Activated CD4-positive, alpha-beta memory T cell treated with anti-CD3 and anti-CD28 coated beads, Interleukin-2, amount 10 ng/mL, durations not matched to agents 7 days and 5 days (primary cell): ENCODE measurements at places on chromosomes 6 and 20. TPM values are rescaled to one million over a fixed set of nuclear protein-coding genes. Genes with fewer than 3 reads are reported as not detected.

DNA sequence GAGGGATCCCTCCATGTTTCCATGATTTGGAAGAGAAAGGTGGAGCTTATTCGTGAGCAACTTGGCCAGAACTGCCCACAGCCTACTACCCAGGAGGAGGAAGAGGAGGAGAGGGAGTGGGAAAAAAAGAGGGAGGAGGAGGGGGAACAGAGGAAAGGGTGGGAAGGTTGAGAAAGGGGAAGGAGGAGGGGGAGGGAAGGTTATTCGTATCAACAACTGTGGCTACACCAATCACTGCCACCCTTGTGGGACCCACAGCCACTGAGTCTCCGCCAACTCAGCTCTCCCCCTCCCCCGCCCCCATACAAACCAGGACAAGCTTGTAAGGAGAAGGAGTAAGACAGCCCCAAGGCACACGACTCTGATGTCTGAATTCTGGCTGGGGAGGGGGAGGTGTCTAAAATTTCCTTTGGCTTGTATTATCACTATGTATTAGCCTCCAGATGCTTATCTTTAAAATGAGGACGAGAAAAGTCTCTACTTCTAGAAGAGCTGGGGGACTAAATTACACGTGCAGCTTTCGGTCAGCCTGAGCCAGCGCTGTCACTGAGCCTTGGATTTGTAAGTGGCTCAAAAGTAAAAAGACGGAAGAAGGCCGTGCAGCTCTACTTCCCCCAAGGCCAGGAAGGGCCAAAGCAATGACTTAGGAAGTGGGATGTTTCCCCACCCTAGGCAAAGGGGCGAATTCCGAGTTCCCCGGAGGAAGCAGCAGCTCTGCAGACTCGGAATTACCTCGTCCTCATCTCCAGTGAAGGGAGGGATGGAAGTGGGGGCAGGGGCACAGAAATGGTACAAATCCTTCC lies 1.0 kb downstream of the FKBP1A start:
- no peak for DNase-seq

DNA sequence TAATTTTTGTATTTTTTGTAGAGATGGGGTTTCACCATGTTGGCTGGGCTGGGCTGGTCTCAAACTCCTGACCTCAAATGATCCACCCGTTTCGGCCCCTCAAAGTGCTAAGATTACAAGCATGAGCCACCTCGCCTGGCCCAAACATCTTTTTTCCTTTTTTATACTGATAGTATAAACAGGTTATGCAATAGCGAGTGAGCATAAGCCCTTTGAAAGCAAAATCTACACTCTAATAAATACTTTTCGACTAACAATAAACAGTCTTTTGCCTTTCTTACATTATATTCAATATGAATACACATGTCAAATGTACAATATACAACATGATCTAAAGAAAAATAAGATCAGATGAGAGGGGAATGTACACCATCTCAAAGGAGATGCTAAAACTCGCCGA lies 38.7 kb downstream of the KIF13A start:
- DNase-seq: no peak

- DNase-seq: no peak
Measured at GRCh38 chr6:134230087-134230700, 87.7 kb downstream of the SGK1 start.

- DNase-seq: no peak
Measured at GRCh38 chr6:149001422-149001821, 254.6 kb downstream of the UST start.

- no peak for DNase-seq
Measured at GRCh38 chr6:106745197-106745770, 115.9 kb downstream of the QRSL1 start.

GRCh38 chr20:56755201-56755600 lies 126.1 kb downstream of the TFAP2C start:
- no peak for DNase-seq

- DNase-seq: no peak
Measured at GRCh38 chr6:53309901-53310300, 38.8 kb downstream of the ELOVL5 start.

GRCh38 chr20:50133474-50134217 lies 19.9 kb downstream of the PEDS1 start:
- DNase-seq: no peak

- DNase-seq: no peak
Measured at GRCh38 chr20:32332614-32333013, 25.5 kb upstream of the ASXL1 start.

- DNase-seq: peak; percentile 47
Measured at GRCh38 chr6:34656378-34657036, 40.1 kb downstream of the ILRUN start.

DNA sequence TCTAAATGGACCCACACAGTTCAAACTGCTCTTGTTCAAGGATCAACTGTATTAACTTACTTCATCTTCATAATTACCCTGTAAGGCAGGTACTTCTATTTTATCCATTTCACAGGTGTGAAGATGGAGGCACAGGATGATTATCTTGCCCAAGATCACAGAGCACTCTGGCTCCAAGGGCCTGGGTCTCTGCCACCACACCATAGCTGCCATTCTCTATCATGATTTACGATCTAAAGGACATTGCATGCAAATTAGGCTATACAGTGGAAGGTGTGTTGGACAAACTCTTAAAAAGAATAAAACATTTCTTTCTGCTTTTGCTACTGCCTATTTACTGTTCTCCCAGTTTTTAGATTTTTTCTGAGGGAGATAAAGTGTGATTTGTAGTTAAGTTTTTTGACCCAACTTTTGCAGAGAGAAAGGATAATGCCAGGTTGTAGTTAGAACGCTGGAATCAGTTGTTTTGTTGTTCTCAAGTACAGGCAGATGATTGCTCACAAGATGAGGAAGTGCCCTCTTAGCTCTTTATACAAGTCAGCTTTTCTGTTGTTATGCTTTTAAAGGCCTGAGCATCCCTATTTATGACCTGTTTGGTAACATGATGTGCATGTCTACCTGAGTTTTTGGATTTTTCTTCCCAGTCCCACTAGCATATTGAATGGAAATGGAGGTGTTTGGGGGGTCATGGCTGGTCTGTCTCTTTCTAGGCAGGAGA lies 247.9 kb downstream of the ZFAND3 start:
- DNase-seq: no peak

DNA sequence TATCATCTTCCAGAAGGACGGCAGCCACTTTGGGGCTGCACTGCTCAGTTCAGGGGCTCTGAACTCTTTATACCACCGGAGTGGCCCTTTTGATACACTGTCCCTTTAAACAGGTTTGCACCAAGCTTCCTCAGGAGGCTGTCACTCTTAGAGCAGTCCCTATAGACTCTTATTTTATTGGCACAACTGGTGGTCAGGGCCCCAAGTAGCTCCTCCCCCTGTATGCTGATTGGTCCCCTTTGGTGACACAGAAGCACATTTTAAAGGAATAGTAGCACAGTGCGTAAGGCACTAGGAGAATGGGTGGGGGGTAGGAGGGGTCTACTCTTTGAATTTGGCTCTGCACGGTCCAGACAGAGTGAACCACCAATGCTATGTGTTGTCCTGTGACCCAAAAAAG lies 122.6 kb upstream of the MLN start:
- DNase-seq: no peak

- DNase-seq: no peak
Measured at GRCh38 chr6:90088009-90088408, 193.7 kb downstream of the GJA10 start.

DNA sequence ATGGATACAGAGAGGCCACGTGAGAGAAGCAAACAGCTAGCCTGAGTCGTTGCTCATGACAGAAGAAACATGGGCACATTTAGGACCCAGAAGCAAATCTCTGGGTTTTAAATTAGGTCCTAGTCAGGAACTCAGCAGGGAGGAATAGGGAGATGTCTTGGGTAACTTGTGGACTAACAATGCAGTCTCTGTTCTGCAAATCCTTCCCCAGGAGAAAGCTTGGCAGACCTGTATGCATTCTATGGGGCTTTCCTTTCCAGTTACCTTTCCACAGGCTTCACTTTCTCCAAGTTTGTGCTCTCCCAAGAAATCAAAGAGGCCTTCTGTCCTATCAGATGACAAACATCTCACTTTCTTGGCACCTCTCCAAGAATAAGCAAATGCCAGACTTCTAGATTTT lies 47.2 kb upstream of the PLCB4 start:
- no peak for DNase-seq

DNA sequence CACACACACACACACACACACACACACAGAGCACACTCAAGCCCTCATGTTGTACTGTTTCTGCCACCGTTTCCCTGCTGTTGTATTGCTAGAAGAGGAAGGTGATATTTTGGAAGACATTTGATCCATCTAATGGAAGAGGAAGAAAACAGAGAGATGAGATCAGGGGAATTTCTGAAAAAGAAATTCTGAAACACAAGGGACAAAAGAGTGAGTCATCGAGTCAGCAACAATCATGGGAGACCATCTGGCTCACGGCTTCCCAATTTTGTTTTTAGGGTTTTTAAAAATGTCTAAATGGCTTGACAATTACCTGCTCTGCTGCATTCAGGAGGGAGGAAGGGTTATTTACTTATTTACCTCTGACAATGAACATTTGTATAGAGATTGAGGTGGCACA lies 22.0 kb downstream of the SOX4 start:
- no peak for DNase-seq

DNA sequence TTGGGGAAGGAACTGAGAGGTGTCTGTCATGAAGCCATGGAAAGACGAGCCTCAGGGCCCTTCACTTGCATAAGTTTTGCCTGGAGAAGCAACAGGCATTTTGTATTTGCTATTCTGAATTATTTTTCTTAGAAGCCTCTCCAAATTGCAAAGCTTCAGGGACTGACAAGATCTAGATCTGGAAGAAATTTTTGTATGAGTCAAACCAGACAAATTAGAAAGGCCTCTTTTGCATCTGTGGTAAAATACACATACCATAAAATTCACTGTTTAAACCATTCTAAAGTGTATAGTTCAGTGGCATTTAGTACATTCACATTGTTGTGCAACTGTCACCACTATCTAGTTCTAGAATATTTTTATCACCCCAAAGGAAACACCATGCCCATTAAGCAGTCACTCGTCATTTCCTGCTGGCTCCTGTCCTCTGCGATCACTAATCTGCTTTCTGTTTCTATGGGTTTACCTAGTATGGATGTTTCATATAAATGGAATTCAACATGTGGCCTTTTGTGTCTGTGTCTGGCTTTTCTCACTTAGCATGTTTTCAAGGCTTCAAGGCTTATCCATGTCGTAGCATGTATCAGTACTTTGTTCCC lies 269.1 kb downstream of the PHF3 start:
- DNase-seq: no peak

- no peak for DNase-seq
Measured at GRCh38 chr6:2183246-2183645, 62.2 kb downstream of the GMDS start.

DNA sequence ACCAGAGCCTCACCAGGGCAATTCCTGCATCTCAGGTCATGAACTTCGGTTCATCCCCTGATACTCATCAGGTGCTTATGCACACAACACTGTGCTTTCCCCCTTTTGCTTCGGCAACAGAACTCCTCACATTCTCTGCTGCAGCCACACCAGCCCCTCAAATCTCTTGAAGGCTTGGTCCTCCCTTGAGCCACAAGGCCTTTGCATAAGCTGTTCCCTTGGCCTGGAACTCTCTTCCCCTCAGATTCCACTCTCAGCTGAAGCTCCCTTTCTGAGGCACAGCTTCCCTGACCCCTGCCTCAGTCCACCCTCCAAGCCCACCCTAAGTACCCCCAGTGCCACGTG lies 76.4 kb downstream of the NOL4L start:
- no peak for DNase-seq

DNA sequence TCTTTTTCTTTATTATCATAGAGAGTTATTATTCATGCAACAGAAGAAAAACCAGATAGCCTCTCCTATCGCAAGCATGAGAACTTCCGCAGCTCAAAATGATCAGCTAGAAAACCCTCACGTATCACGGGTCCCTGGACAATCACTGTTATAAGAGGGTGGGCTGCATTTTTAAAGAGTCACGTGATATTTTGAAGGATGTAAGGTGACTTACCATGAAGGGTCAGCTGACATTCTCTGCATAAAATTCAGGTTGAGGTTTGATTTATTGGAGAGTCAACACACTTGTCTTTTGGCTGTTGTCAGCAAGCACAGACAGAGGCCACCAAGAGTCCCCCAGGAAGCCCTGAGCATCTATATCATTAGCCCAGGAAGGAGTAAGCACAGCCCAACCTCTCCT lies 39.5 kb downstream of the ID4 start:
- no peak for DNase-seq

DNA sequence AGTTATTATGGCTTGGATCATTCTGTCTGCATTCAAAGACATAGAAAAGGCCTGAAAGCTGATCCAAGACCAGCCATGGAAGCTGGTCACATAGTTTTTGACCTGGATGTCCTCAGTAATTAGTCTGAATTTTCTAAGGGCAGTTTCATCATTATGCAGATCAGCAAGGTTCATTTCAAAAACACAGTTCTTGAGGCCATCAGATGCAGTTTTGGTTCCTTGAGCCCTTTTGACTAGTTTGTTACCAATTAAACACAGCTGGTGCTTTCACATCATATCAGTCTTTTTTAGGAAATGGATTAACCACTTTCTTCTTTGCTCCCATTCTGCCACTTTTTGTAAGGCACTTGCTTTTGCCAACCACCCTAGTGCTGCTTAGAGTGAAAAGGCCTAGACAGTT lies 129.4 kb downstream of the NCOA3 start:
- no peak for DNase-seq

GRCh38 chr6:69881322-69882151 lies 15.2 kb downstream of the COL19A1 start:
- DNase-seq: no peak

DNA sequence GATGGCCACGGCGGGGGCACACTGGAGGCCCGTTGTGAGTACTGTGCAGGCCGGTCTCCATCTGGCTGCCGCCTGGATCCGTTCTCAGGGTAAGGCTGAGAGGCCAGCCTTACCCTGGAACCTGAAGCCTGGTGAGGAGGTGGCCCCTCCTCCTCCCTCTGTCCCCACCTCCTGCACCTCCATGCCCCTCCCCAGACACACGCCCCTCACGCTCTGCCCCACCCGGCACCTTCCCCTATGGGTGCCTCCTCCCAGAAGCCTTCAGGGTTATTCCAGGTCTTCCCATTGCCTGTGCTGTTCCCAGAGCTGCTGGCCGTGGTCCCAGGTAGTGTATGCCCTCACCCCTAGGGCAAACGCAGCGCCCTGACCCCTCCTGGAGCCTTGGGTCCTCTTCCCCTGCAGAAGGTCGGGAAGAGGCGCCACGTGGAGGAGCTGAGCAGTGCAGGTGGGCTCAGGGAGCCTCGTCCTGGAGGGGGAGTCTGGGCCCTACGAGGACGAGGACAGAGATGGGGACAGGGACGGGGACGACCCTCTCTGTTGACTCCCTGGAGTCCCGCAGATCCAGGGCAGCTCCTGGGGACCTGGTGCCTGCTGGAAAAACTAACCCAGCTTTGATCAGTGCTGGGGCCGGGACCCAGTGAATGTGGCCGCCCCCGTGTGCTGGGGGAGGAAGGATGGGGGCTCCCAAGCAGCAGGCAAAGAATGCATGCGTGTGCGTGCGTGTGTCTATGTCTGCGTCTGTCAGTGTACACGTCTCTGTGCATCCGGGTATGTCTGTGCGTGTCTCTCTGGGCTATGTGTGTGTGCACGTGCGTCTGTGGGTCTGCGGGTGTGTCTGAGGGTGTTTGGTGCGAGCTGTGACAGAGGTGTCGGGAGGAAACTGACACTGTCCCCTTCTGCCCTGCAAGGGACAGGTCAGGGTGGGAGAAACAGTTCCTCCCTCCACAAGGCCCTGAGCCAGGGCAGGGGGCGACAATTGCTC lies 8.2 kb upstream of the HRH3 start:
- no peak for DNase-seq

The GINS1 gene
- total RNA-seq: 27.5 TPM

The DSN1 gene
- total RNA-seq: 32.0 TPM

The MATN4 gene
- 1.5 TPM for total RNA-seq

The ANKRD66 gene
- total RNA-seq: not detected

The CST1 gene
- not detected for total RNA-seq

The KIF6 gene
- total RNA-seq: not detected
